Kidney (tissue), 22 donors: ENCODE measurements at places on chromosomes 16 and 17.

- H3K36me3 ChIP-seq = peaks cover 3% of the 10 kb centered on the region
- peaks cover 27% of the 10 kb centered on the region for H3K4me1 ChIP-seq
- no peaks in the 10 kb centered on the region for H3K27me3 ChIP-seq
- peak; percentile 23 for DNase-seq
- peak overlapping the region; percentile 87 for H3K27ac ChIP-seq
Observed at GRCh38 chr17:48549281-48549630, 4.3 kb upstream of the HOXB2 start.

- no peaks in the 10 kb centered on the region for H3K27me3 ChIP-seq
- no peaks in the 10 kb centered on the region for H3K4me1 ChIP-seq
- H3K4me3 ChIP-seq = no peak overlapping the region
- no peak for DNase-seq
- H3K36me3 ChIP-seq = no peaks in the 10 kb centered on the region
Observed at GRCh38 chr17:10556301-10557005, 7.0 kb upstream of the MYH2 start.

GRCh38 chr17:66985338-66986237, 21.1 kb downstream of the CACNG4 start:
- H3K27ac ChIP-seq = no peak overlapping the region
- H3K36me3 ChIP-seq = no peaks in the 10 kb centered on the region
- no peak for DNase-seq
- H3K4me1 ChIP-seq = no peaks in the 10 kb centered on the region

GRCh38 chr17:60361889-60362288, 30.0 kb downstream of the USP32 start:
- no peak overlapping the region for H3K4me3 ChIP-seq
- no peaks in the 10 kb centered on the region for H3K27me3 ChIP-seq
- no peak for DNase-seq
- H3K36me3 ChIP-seq = no peaks in the 10 kb centered on the region

GRCh38 chr17:41500131-41500911, 5.1 kb downstream of the KRT13 start:
- H3K27ac ChIP-seq = no peak overlapping the region
- H3K4me1 ChIP-seq = no peaks in the 10 kb centered on the region
- H3K36me3 ChIP-seq = no peaks in the 10 kb centered on the region
- no peaks in the 10 kb centered on the region for H3K27me3 ChIP-seq

DNA sequence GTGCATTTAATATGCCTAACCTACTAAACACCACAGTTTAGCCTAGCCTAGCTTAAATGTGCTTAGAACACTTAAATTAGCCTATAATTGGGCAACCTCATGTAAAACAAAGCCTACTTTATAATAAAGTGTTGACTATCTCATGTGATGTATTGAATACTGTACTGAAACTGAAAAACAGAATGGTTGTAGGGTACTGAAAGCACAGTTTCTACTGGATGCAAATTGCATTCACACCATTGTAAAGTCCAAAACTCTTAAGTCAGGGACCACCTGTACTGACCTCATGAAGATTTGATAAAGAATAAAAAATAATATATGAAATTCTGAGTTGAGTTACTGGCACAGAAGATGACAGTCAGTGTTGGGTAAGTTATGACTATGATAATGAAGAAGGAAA, 625.4 kb upstream of the SOX9 start:
- H3K4me3 ChIP-seq = no peak overlapping the region
- no peaks in the 10 kb centered on the region for H3K27me3 ChIP-seq
- H3K27ac ChIP-seq = no peak overlapping the region

DNA sequence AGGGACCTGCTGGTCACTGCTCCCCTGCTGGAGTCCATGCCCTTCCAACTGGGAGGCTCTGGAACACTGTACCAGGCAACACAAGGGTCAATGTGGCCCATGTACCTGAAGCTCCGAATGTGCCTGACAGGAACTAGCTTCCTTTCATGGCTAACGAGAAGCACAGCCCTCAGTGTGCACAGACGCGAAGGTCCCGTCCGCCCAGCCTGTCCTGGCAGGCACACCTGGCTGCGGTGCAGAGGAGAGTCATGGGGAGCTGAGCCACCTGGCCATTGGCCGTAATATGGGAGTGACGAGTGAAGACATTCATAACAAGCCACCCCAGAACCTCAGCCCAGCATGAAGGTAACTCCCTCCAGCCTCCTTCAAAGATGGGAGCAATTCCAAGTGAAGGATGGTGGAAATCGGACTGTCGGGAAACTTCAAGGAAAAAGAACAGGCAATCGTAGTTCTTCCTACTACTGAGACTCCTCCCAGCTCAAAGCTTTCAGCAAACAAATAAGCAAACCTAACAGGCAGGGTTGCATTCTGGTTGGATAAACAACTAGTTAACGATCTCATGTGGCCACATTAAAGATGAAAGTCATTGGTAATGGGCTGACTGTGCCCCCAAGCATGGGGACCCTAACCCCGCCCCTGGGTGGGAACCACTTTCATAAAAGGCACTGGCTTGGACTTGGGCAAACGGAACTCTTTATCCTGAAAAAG, 13.2 kb downstream of the TMEM11 start:
- H3K27me3 ChIP-seq = no peaks in the 10 kb centered on the region
- no peak for DNase-seq
- peaks cover under 1% of the 10 kb centered on the region for H3K36me3 ChIP-seq
- H3K27ac ChIP-seq = no peak overlapping the region
- no peak overlapping the region for H3K4me3 ChIP-seq

DNA sequence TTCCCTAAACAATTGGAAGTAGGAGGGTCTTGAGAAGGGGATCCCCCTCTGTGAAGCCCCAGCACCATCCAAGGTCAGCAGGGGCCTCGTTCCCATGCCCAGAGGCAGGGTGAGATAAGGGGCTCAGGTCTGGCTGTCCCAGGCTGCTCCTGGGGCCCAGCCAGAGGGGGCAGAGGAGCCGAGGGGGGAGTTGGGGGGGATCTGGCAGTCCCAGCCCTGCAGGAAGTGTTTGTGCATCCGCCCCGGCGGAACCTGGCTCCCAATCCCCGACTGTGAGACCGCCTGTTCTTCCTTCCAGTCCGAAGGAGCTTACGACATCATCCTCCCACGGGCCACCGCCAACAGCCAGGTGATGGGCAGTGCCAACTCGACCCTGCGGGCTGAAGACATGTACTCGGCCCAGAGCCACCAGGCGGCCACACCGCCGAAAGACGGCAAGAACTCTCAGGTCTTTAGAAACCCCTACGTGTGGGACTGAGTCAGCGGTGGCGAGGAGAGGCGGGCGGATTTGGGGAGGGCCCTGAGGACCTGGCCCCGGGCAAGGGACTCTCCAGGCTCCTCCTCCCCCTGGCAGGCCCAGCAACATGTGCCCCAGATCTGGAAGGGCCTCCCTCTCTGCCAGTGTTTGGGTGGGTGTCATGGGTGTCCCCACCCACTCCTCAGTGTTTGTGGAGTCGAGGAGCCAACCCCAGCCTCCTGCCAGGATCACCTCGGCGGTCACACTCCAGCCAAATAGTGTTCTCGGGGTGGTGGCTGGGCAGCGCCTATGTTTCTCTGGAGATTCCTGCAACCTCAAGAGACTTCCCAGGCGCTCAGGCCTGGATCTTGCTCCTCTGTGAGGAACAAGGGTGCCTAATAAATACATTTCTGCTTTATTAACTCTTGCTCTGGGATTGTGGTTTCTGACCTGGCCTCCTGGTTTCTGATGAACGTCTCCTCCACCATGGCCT, 14.9 kb downstream of the GPRC5C start:
- no peak overlapping the region for H3K4me3 ChIP-seq
- no peaks in the 10 kb centered on the region for H3K27me3 ChIP-seq
- peaks cover 6% of the 10 kb centered on the region for H3K36me3 ChIP-seq
- no peak for DNase-seq
